Stimulated activated CD4-positive, alpha-beta T cell treated with anti-CD3 and anti-CD28 coated beads, Interleukin-2, amount 100 ng/mL, for 4 hours (primary cell): ENCODE measurements at places on chromosomes 7 and 10.

DNA sequence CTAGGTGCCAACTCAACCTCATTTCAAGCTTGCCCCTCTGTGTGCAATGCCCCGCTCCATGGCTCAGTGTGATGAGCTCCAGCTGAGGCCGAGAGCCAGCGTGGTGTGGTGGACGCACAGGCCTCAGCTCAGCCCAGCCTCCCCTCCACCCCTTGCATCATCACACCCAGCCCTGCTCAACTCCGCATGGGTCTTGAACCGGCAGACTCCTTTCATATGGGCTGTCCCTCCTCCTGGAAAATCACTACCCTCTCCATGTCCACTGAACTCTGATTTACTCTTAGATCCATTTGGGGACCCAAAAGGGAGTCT, 16.6 kb upstream of the SLC18A3 start:
- DNase-seq, result no peak

DNA sequence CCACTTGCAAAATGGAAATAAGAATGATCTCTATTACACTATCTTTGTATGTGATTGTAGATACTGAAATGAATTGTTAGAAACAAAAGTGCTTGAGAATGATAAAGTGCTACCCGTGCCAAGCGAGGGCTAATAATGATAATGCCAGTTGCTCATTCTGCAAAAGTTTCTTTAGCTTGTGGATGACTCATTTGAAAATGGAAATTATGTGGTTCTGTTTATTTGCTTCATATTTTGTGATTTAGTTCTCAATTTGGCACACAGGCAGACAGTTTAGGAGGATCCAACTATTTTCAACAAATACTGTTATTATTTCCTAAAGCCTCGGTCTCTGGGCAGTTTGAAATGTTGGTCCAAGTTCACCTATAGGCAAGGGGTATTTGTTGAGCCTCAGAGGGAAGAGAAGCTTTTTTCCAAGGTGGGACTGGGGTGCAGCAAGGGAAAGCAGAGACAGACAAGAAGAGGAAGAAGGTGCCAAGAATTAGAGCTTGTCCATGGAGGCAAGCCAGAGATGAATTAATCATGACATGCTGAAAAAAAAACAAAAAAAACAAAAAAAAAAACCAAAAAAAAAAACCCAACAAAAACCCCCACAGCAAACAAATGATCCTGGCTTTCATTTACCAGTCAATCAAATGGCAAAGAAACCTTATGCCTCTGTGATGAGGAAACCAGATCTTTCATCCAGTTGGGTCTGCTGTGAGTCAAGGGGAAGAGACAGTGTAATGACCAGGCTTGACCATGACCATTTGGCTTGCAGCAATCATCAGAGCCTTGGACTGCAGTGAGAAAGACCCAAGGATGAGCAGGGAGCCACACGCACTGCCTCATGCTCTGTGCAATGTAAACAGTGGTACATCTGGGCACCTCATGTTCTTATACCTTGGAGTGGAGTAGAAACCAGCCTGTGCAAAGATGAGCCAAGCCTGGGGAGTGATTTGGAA, 285.0 kb upstream of the HABP2 start:
- no peak for DNase-seq

DNA sequence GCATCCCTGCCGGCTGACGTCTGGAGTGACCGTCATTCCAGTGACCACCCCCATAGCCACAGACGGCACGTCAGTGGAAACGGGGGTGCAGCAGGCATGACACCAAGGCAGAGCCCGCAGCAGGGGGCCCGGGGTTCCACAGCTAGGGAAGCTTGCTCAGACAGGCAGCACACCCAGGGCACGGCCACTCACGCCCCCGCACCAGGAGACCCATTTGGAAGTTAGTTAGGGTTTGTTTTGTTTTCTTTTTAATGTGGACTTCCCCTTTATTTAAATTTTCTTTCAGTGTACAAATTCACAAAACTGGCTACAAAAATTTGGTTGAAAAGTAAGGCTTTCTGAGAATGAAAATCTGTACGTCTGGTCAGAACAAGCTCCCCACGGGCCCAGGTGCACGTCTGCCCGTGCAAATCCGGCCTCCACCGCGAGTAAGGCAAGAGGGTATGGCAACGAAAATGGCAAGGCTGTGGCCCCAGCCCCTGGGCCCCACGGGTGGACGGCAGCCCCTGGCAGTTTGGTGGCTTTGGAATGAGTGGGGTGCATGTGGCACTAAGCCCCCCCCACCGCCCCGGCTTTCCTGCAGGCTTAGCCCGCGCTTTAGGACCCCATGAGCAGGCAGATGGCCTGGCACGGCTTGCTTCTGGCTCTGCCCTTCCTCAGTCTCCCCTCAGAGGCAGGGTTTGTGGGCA, 124.2 kb downstream of the FAM53B start:
- DNase-seq, result no peak

DNA sequence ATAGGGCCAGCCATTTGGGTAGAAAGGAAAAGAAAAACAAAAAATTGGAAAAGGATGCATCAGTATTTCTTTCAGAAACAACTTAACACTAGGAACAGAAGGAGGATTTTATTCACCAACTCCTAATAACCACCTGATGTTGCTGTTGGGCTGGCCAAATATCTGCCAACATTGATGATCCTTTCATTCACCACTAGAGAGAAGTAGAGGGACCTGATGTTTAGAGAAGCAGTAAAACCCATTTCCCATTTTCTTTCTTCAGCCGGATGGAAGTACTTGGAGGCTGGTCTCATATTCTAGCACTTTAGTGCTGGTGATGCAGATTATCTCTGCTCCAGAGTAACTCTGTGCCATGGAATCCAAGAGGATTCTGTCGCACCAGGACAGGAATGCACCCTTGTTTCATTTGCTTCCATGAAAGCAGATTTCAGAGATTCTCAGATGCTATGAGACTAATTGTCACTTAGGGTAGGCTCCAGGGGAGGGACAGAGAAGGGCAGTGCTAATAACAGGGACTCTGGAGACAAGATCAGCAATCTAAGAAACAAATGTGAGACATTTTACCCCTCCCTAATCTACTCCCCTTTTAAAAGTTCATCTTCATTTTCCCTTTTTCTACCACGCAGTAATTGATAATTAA, 3.1 kb downstream of the KLLN start:
- DNase-seq, result peak; percentile 23

GRCh38 chr10:62059217-62059920, 157.9 kb downstream of the ARID5B start:
- no peak for DNase-seq

DNA sequence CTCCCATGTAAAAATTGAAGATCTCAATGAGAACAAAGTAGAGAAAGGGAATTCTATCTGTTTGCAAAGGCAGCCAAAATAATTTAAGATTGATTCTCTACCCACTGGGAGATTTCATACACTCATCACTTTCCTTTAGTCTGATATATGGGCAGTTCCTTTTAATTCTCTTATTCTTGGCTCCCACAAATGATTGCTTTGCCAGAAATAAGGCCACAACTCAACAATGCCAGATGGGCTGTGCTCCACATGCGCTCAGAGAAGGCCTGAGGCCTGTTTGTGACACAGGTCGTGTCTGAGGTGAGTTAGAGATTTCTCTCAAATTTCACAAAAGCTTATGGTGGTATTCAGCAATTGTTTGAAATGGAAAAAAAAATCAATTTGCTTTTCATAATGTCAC, 501.9 kb upstream of the SEMA3D start:
- no peak for DNase-seq

- DNase-seq, result no peak
Measured at GRCh38 chr7:80720146-80720545, 81.7 kb downstream of the CD36 start.

DNA sequence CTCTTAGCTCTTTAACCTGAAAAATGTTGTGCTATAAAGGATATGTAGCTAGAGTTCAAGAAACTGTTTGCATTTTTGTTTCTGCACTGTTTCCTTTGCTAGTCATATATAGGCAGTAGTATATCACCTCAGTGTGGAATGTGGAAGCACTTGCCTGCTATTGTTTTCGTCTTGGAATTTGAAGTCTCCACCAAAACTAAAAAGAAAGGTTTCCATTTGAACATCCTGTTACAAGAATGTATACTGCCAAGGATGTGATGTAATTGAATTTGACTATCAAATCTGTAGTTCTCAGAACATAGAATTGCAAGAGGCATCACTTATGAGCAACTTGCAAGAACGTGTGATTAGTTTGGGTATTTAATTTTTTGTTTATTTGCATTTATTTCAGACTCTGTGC, 51.1 kb upstream of the MEOX2 start:
- no peak for DNase-seq

DNA sequence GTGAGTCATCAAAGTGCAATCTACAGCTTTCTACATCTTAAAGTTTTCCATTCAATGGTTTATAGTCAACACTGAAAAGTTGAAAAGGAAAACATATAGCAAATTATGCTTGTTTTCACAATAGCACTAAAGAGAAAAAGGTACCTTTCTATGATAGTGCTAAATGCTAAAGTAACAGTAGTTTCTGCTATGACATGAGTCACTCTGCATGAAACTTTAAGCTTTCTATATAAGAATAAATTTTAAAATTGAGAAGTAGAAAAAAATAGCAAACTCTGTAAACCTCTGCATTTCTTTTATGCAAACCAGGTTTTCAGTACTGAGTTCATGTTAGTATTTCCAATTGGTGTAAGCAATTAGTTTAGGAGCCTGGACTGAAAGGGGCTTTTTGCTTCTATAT, 31.2 kb upstream of the TMEM168 start:
- DNase-seq, result no peak

GRCh38 chr7:1569016-1569415, 816 bp downstream of the PSMG3 start:
- DNase-seq, result no peak

DNA sequence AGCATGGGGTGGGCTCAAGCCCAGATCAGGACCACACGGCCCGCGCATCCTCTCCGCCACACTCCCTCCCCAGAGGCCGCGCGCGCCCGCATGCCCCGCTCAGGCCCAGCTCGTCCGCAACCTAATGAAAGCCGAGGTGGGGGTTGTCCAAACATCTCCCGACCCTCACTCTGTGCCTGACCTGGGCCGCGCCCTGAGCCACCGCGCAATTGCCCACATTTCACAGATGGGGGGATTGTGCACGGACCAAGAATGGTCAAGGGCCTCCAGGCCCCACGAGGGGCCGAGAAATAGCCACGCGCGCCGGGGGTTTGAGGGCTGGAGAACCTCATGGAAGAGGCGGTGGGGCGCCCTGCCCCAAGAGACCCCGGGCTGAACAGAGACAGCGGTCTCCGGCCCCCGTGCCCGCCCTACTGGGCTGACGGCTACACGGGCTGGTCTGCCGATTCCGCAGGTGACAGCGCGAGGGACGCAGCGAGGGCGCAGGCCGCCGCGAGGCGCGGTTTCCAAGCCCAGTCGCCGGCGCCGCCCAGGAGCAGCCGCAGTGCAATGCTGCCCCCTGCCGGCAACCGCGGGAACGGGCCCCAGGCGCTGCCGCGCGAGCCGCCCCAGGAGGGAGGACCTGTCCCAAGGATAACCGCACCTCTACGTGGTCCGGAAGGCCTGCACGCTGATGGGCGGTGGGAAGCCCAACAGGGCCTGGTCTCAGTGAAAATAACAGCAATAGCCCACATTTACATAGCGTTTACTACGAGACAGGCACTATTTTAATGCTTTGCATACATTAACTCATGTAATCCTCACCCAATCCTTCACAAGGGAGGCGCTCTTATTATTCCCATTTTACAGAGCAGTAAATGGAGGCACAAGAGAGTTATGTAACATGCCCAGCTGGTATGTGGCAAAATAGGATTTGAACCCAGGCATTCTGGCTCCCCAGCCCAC, 10.5 kb upstream of the GRID1 start:
- DNase-seq, result peak; percentile 65

DNA sequence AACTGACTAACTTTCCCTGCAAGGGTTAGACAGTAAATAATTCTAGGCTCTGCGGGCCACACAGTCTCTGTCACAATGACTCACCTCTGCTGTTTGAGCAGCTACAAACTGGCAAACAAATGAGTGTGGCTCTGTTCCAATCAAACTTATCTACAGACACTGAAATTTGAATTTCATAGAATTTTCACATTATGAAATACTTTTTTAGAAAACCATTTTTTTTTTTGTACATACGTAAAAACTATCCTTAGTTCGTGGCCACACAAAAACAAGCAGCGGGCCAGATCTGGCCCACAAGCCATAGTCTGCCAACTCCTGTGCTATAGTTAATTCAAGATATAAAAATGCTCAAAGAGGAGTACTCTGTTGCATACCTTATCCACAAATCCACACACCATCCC, 32.6 kb downstream of the PIP4K2A start:
- peak; percentile 52 for DNase-seq

DNA sequence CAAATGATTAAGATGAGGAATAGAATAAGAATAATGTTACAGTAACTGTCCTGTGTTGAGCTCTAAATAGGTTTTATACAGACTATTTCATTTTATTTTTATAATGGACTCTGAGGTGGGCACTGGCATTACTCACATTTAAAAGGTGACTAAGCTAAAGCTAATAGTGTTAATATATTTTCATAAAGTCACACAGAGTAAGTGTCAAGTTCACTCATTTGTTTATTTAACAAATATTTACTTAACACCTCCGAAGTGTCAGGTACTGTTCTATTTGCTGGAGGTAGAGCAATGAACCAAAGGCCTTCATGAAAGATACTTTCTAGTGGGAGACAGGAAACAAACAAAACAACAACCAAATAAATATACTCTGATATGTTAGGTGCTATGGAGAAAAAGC, 44.0 kb downstream of the ASB4 start:
- no peak for DNase-seq

GRCh38 chr7:135745703-135746312, 2.8 kb downstream of the FAM180A start:
- no peak for DNase-seq

GRCh38 chr7:69588773-69589172, 9.5 kb upstream of the AUTS2 start:
- no peak for DNase-seq

DNA sequence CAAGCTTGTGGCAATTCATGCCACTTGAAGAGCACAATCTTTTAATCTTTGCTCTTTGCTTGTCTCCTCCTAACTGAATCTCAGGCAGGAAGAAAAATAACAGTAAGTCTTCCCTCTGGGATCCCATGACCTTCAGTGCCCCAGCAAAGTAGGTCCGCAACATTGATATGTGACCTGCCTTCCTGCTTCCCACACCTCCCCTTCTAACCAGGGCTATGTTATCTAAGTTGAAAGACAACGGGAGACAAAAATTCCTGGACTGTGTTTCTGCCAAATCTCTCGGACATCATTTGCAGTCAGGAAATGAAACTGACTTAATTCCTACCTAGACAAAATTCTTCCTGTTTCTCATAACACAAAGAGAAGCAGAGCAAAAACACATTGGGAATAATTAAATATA, 53.8 kb downstream of the C10orf90 start:
- DNase-seq, result no peak

GRCh38 chr10:93300288-93300917, 181.7 kb downstream of the MYOF start:
- no peak for DNase-seq
